ENCODE measurements at places on chromosomes 12 and 14. TPM values are rescaled to one million over a fixed set of nuclear protein-coding genes. Genes with fewer than 3 reads are reported as not detected.

Gene OR4K14
- polyA plus RNA-seq: not detected

- no peak for DNase-seq
Measured at GRCh38 chr14:68412505-68413465, 380.1 kb downstream of the ZFP36L1 start.

GRCh38 chr12:115611477-115611876, 666.0 kb downstream of the MED13L start:
- no peak for DNase-seq

Gene CFAP251
- polyA plus RNA-seq: 14.5 TPM

GRCh38 chr12:47317175-47317915, 237.6 kb upstream of the AMIGO2 start:
- DNase-seq: no peak

GRCh38 chr14:104968153-104968527, 10.0 kb downstream of the AHNAK2 start:
- no peak for DNase-seq

GRCh38 chr14:35385042-35385839, 19.3 kb downstream of the NFKBIA start:
- DNase-seq: peak; percentile 63

- DNase-seq: no peak
Measured at GRCh38 chr12:5051913-5052312, 8.2 kb downstream of the KCNA5 start.

- DNase-seq: no peak
Measured at GRCh38 chr14:55131370-55132137, 2.5 kb downstream of the LGALS3 start.

DNA sequence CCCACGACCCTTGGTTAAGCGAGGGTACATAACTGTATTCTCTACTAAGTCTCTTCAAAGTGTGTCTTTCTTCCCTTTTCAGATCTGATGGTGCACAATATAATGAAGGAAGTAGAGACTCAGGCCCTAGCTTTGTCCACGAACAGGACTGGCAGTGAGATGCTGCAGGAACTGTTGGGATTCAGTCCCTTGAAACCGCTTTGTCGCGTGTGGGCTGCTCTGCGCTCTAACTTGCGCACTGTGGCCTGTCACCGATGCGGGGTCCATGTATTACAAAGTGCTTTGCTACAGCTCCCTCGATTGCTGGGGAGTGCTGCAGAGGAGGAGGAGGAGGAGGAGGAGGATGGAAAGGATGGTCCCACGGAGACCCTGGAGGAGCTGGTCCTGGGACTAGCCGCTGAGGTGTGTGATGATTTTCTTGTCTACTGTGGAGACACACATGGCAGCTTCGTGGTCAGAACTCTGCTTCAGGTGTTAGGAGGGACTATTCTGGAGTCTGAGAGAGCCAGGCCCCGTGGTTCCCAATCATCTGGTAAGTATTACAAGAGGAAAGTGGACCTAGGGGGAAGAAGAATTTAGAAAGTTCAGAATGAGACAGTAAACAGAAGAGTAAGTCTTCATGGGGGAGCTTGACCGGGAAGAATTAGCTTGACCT, 803 bp downstream of the NOP9 start:
- no peak for DNase-seq

GRCh38 chr12:84807249-84807648, 105.3 kb downstream of the SLC6A15 start:
- no peak for DNase-seq

- DNase-seq: no peak
Measured at GRCh38 chr14:56273155-56273554, 154.9 kb downstream of the PELI2 start.

DNA sequence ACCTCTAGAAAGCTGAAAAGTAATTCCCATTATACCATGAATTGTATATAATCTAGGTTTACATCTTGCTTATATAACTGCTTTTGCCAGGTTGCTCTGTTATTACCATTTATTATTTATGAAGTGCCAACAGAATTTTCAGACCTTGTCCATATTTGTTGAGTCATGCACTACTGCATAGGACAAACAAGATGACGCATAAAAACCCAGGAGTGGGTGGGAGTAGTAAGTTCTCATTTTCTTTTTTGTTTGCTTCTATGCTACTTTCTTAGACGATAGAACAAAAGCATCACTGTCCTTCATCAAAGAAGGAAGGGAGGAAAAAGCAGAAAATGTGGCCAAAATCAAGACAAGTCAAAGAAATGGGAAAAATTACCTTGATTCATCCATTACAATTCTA, 119.0 kb upstream of the RASSF8 start:
- DNase-seq: no peak

Gene ABCD2
- 0.06 TPM for polyA plus RNA-seq

DNA sequence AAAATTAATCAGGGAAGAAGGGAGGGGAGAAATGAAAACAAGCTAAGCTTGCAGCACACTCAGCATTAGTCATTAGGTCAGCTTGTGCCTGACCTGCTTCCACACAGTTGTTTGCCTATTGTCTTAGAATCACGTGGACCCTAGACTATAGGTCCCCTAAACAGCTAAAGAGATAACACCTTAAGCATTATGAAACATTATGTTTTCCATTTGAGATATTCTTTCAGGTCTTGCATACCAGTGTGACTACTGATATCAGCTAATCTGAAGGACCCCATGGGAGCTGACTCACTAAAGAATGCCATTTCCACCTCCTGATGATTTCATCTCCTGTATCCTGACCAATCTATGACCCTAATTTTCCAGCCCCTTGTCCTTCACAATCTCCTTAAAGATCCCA, 154.1 kb upstream of the FUT8 start:
- no peak for DNase-seq

GRCh38 chr14:102452302-102452701, 57.3 kb downstream of the ANKRD9 start:
- DNase-seq: no peak

DNA sequence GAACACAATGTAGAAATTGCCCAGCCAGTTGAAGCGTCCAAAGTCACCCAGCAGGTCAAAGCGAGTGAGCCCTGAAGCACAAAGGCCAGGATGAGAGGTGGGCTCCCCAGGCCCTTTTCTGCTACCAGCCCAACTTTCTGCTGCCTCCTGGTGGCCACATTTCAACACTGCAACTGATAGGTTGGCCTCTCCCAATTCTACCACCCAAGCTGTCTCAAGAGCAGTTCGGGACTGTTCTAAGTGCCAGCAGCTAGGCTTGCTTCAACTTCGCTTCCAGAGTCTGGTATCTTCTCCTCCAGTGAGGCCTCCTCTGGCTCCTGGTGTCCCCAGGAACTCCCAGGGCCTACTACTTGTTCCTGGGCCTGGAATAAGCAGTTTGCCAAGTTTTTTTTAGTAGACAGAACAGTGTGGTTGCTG, 3.4 kb upstream of the DHH start:
- no peak for DNase-seq

GRCh38 chr12:66352197-66352596, 49.9 kb downstream of the HELB start:
- DNase-seq: no peak

- DNase-seq: no peak
Measured at GRCh38 chr12:19639781-19640415, 200.6 kb downstream of the AEBP2 start.

DNA sequence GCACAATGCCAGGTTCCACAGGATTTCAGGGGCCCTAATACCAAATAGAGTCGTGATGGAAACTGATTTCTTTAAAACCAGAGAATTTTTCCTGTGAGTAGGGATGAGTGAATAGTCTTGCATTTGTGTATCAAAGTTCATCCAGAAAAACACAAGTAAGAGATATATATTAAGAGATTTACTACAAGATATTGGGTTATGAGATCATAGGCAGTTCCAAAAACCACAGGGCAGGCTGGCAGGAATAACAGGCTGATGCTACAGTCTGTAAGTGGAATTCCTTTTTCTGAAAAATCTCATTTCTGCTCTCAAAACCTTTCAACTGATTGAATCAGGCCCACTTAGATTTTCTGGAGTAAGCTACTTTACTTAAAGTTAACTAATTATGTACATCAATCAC, 1756.2 kb upstream of the SEL1L start:
- no peak for DNase-seq

- DNase-seq: no peak
Measured at GRCh38 chr12:76057326-76057725, 25.8 kb upstream of the PHLDA1 start.

DNA sequence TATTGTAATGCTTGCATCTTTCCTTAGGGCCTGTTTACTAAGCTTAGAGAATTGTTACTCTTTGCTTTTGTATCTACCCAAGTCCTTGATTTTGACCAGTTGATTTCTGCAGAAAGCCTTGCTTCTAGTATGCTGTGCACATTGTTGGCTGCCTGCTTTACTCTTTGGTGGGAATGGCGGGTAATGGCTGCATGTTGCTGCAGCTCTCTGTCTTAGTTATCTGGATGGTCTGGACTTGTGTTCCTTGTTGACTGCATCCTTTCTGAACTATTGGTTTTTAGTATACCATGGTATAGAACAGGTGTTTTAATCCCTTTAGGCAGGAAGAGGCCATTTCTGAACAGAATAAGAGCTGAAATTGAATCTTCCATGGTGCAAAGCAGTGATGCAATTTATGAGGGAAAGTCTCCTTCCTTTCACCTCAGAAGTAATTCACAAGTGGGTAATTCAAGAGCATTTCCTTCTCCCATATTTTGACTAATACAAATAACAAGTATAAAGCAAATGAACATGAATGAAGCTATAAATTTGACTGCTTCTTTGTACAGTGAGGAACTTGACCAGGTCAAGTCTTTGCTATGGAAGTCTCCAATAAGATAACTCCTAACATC, 466.4 kb downstream of the NPAS3 start:
- DNase-seq: no peak

DNA sequence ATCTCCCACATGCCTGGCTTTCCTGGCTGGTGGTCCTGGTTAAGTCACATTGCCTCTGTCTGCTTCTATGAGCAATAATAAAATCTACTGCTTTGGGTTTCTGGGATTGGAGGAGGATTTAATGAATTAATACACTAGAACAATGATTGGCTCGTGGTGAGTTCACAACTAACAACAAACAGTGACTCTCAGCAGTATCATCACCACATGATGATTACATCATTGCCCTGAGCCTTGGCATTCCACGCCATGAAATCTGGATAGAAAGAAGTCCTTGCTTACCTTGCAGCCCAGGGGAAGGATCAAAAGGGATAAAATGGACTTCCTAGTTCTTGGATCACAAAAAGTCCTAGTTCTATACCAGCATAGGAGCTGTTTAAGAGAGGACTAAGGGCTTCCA, 1069.0 kb downstream of the VRK1 start:
- DNase-seq: no peak

Gene FAM186B
- polyA plus RNA-seq: 1.0 TPM

Gene HRK
- polyA plus RNA-seq: 0.56 TPM

DNA sequence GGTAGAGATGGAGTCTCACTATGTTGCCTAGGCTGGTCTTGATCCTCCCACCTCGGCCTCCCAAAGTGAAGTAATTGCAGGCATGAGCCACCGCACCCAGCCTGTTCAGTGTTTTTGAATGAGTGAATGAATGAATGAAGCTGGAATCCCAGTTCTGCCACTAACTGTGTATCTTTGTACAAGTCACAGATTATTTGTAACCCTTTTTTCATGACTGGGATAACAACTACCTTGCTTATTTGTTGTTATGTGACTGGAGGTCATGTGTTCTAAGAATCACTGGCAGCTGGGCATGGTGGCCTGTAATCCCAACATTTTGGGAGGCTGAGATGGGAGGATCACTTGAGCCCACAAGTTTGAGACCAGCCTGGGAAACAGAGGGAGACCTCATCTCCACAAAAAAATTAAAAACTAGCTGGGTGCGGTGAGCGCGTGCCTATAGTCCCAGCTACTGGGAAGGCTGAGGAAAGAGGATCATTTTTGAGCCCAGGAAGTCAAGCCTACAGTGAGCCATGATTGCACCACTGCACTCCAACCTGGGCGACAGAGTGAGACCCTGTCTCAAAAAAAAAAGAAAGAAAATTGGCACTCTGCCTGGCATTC, 13.3 kb upstream of the NUMB start:
- DNase-seq: no peak

Gene KRT80
- 1.0 TPM for polyA plus RNA-seq

DNA sequence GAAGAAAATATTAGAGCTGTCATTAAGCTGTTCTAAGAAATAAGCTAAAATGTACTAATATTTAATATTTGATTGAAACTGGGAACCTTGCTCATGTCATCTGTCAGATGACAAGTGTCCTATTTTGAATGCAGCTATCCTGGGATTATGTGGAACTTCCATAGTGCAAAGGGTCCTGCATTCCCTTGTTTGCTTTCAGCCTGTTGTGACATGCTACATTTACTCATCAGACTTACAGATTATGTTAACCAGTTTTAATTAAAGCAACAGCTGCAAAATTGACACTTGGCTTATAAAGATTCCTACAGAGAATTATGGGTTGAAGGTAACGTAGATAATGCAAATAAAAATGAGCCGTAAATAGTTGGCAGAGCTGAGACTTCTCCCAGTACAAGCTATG, 458.4 kb upstream of the RGS6 start:
- no peak for DNase-seq

GRCh38 chr12:6311822-6312528, 1.5 kb downstream of the PLEKHG6 start:
- DNase-seq: no peak

DNA sequence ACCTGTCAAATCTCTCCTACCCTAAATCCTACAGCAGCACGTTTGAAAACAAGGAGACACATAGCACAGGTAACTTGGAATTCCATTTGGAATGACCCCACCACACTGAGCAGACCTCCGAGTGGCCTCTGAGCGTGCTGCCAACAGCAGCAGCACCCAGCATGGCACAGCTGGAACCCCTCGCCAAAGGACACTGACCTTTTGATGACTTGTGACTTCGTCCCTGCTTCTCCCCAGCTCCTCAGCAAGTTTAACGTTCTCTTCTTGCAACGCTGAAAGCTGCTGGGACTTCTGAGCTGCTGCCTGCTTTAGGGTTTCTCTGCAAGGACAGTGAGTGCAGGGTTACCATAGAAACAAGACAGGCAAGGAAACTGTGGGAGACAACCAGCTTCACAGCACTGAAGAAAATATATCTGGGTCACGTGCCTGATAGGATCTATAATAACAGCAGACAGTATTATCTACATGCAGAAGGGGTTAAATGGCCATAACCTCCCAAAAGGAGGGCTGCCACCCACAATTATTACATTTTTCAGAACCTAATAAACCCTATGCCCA, 43.3 kb upstream of the VPS33A start:
- no peak for DNase-seq

- DNase-seq: no peak
Measured at GRCh38 chr12:102951841-102952240, 5.6 kb upstream of the ASCL1 start.

Gene CDKL1
- 7.4 TPM for polyA plus RNA-seq

DNA sequence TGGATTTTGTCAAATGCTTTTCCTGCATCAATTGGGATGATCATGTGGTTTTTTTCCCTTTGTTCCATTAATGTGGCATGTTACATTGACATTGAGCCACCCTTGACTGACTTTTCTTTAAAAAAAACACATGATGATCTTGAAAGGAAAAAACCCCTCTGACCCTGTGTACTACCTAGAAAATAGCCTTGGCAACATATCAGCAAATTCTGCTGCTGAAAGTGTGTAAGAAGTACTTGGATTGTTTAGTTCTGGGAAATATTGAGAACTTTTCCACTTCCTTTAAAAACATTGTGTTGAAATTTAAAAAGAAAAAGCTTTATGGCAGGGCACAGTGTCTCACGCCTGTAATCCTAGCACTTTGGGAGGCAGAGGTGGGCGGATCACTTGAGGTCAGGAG, 20.7 kb downstream of the ACACB start:
- DNase-seq: no peak

Gene CLEC2A
- not detected for polyA plus RNA-seq

- DNase-seq: no peak
Measured at GRCh38 chr12:104411826-104412641, 44.7 kb upstream of the CHST11 start.

GRCh38 chr14:51901475-51902024, 41.1 kb downstream of the GNG2 start:
- DNase-seq: no peak

Gene KRT72
- polyA plus RNA-seq: not detected
